GM23338 (cell line): ENCODE measurements at places on chromosomes 6 and 20. TPM values are rescaled to one million over a fixed set of nuclear protein-coding genes. Genes with fewer than 3 reads are reported as not detected.

GRCh38 chr6:23140871-23141270 lies 571.5 kb downstream of the HDGFL1 start:
- DNase-seq = no peak

DNA sequence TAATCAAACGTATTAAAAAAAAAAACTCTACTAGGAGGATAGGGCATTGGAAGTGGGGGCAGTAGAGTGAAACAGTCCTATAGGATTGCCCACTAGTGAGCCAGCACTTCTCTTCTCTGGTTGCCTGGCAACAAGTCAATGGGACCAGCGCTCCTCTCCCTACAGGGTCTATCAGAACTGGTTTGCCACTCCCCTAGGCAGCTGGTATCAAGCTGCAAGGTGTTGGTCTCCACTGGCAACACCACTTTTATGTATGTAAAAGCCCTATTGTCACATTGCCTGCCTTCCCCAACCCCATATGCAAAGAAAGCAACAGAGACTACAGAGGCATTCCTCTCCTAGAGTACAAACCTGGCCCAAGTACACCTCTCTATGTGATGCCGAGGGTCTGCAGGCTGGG lies 166.9 kb upstream of the MCHR2 start:
- DNase-seq = peak; percentile 86

GRCh38 chr20:59938696-59939051 lies 1.4 kb downstream of the PPP1R3D start:
- no peak for DNase-seq

GRCh38 chr6:14235653-14236356 lies 118.2 kb downstream of the CD83 start:
- no peak for DNase-seq

DNA sequence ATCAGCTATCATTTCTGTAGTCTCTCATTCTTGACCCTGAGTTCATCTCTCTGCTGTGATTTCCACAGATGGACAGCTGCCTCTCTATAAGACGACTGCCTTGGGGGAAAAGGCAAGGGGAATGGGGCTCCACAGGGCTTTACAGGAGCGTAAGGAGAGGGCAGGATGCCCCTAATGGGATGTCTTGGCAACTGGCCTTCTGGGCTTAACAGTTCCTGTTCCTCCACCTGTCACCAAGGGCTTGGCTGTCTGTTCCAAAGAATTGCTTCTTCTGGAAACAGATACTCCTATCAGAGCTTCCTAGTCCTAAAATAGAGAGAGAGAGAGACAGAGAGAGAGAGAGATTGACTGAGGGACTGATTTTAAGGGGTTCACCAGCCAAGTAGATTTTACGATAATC lies 181.9 kb downstream of the TMEM200A start:
- peak; percentile 13 for DNase-seq

DNA sequence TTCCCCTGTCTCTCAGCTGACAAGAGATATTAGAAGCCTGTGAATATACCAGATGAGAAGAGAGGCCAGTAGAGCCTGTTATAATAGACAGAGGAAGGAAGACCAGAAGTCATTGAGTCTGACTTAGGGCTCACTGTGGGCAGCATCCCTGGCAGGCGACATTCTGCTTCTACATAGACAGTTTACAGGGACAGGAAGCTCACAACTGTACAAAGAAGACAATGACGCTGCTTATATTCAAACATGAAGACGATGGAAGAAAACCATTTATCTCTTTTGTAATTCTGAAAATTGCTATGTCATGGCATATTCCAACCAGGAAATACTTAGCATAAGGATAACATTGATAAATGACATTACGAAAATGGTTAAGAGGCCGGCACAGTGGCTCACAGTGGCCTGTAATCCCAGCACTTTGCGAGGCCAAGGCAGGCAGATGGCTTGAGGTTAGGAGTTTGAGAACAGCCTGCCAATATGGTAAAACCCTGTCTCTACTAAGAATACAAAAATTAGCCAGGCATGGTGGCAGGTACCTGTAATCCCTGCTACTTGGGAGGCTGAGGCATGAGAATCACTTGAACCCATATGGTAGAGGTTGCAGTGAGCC lies 170.9 kb downstream of the UBE3D start:
- no peak for DNase-seq

DNA sequence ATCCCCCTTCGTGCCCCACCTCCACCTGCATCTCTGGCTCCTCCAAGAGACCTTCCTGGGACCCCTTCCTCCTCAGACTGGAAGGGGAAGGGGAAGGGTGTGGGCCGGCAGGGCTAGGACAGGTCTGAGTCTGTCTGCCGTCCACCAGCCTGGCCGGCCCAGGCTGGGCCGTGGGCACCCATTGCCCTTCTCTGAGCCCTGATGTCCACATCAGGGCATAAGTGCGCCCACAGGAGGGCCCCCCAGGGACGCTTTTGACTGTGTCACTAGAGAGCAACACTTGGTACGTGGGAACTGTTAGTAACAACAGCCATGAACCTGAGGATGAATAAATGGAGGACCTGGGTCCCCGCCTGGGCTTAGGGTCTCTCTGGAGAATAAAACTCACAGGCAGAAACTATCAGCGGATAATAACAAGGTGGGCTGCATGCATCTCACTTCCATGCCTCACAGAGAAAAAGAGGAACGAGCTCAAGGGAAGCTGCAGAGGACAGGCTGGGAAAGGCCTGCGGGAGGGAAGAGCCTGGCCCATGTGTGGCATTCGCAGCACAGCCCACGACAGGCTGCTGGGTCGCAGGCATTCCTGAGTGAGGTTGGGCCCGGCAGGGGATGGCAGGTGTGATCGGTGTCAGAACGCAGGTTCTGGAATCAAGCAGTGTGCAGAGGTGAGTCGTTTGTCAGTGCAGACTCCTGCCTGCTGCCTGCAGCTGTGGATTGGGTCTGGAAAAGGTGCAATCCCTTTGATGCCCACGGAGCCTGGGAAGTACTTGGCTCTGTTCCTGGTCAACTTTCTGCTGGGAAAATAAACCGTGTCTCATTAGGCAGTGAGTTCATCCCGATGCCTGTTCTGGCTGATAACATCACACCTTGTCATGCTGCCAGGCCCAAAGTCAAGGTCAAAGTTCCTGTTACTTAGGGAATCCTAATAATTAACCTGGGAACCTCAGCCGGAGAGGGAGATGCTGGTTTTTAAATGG lies 60.9 kb downstream of the BCAS4 start:
- DNase-seq = peak; percentile 66

DNA sequence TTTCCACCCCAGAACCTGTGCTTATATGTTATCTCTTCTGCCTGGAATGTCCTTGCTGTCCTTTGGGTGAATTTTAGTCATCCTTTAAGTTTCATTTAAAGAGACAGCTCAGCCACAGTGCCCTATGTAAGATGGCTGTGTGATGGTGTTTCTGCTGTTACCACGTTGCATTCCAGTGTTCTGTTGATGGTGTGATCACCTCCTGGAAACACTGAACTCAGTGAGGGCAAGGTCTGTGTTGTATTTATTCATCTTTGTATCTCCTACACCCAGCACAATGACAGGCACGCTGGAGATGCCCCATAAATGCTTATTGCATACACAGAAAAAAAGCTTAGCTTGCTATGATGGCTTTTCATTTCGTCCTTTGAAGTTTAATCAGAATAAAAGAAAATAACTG lies 102.5 kb downstream of the MAP3K7 start:
- DNase-seq = no peak

GRCh38 chr6:29200767-29201662 lies 30.3 kb downstream of the OR2J2 start:
- DNase-seq = no peak

DNA sequence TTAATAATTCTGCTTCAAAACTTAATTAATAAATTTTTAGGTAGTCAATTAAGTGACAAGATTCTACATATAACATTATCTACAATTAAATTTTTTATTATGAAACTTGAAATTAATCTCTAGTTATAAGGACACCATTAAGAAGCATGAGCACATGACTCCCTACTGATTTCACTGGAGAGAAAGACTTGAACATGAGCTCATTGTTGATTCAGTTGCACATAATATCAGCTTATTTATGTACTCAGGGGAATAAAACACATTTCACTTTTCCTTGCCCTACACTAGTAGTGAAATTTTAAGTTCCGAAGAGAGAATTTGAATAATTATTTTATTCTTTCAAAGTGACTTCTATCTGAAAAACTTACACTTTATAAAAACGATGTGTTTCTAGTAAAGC lies 370.2 kb upstream of the EPHA7 start:
- DNase-seq = no peak

GRCh38 chr6:150201285-150201684 lies 58.4 kb downstream of the PPP1R14C start:
- DNase-seq = no peak

DNA sequence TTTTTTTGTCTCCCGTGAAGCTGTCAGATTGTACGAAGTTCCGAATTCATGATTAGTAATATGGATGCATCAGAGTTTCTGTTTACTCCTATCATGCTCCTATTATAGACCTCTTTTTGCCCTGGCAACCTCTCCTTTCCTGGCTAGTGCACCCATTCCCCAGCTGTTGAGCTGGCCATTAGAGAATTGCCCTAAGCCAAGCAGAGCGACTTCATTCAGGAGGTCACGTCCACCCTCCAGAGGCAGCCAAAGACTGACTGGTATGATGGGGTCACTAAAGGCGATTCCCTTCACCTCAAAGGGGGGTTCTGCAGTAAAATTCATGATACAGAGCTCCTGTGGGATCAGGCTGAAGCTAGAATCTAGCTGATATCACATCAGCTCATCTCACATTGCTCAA lies 351.9 kb downstream of the BTBD3 start:
- no peak for DNase-seq

DNA sequence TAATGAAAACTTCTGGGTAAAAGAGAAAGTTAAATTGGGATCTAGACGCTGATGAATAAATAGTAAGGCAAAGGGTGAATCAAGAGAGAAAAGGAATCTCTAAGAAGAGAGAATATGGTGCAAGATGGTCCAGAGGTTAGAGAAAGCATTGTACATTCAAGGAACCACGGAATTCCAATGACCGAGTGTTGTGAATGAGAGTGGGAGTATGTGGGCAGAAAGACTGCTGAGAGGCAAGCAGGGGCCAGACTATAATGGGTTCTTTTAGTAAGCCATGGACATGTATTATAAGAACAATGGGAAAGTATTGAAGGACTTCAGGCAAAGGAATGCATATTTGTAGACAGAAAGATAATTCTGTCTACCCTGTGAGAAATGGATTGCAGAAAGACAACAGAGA lies 45.2 kb downstream of the SPTLC3 start:
- no peak for DNase-seq

DNA sequence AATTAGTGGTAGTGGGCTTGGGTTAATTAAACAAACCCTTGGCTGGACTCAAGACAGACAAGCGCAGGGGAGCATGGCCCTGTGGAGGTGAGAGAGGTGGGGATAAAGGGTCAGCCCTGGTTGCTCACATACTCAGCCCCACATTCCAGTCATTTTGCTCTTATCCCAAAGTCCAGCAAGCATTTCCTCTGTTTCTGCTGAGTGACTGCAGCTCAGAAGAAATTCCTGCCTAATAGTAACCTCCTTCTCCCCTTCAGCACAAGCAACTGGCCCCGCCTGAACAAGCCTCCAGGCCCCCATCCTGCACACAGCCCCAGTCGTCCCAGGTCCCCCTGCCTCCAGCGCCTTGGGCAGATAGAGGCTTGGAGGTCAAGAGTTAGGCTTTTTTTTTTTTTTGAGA lies 3.6 kb upstream of the TFEB start:
- DNase-seq = no peak

- DNase-seq = no peak
These were observed 356.9 kb upstream of the MARCKS start for GRCh38 chr6:113500221-113500620.

DNA sequence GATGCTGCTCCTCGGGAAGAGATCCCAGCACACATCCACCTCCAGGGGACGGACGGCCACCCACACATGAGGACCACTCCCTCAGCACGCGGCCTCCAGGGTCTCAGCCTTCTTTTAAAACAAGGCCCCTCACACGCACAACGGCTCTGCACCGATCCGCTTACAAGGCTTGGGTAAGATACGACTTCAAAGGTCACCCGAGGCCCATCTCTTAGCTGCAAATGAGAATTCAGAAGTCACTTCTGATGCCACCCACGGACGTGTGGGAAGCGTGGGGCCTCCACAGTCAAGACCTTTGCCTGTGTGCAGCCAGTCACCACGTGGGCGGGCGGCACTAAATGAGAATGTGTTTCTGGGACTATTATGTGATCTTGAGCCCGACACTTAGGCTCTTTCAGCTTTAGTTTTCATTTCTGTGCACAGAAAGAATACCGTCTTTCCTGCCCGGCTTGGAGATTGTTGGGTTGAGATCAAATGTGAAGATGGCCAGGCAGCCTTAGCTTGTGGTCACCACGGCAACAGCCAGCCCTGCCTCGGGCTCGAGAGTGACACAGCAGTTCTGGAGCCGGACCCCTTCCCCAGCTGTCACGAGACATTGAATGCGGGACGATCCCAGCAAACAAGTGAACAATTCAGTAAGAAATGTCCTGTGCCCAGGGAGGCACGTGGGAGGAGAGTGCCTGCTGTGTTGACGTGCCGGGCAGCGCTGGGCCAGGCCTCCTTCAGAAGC lies 91.6 kb downstream of the RAMACL start:
- no peak for DNase-seq

DNA sequence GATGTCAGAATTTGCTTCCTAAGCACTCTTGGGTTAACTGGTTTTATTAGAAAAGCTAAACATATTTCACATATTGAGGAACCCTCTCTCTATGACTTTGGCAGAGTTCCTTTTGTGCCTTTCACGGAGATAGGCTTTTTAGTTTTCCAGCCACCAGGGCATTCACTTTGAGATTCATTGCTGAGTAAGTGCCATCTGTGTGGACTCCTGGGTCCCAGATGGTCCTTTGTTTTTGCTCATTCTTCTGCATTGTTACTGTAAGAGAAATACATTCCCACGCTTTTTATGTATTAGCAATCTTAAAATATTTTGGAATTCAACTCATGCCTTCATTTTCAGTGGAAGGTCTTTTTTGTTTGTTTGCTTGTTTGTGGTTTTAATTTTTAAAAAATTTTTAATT lies 76.3 kb upstream of the PHACTR2 start:
- no peak for DNase-seq

DNA sequence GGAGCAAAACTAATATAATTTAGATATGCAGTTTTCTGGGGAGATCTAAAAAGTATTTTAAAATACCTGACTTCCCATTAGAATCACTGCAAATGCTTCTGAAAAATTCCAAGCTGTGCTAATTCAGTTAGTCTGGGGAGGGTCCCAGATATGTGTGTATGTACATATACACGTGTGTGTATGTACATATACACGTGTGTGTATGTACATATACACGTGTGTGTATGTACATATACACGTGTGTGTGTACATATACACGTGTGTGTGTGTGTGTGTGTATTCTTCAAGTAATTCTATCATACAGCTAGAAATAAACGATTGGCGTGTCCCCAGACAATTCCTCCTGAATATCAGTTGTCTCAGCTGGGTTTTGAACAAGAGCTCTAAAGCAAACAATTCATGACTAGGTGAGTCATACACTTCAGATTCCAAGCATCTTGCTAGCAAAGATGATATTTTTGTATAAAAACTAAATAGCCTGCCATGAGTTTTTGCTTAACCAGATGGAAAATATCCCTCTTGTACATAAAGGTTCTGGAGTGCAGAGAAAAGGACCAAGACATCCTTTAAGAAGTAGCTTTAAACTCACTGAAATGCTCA lies 58.2 kb downstream of the SPACA1 start:
- no peak for DNase-seq

The GPR63 gene
- polyA plus RNA-seq = 5.4 and 5.5 TPM in 2 replicates

The ROS1 gene
- not detected in 2 replicates for polyA plus RNA-seq

The OPRM1 gene
- not detected in 2 replicates for polyA plus RNA-seq

The PRICKLE4 gene
- polyA plus RNA-seq = 0.42 and 0.48 TPM in 2 replicates
